Gastroesophageal sphincter (tissue), 4 donors: ENCODE measurements at places on chromosomes 11 and 22. TPM values are rescaled to one million over a fixed set of nuclear protein-coding genes. Genes with fewer than 3 reads are reported as not detected.

GRCh38 chr11:103499710-103500340 lies 390.6 kb downstream of the DYNC2H1 start:
- no peak for ATAC-seq

TCN1 gene
- total RNA-seq, result not detected

- ATAC-seq, result no peak
Observed at GRCh38 chr11:117932947-117933346, 3.7 kb upstream of the TMPRSS13 start.

- peak; percentile 62 for ATAC-seq
Observed at GRCh38 chr11:69295995-69296889, 2.3 kb downstream of the MYEOV start.

GRCh38 chr11:118091690-118092089 lies 4.9 kb upstream of the SMIM35 start:
- ATAC-seq, result no peak

- ATAC-seq, result no peak
Observed at GRCh38 chr11:15136166-15136565, 21.4 kb downstream of the INSC start.

- no peak for ATAC-seq
Observed at GRCh38 chr11:86176165-86176884, 68.2 kb upstream of the EED start.

- no peak for ATAC-seq
Observed at GRCh38 chr22:40588726-40589125, 47.8 kb downstream of the MRTFA start.

MAP6 gene
- 23.3 TPM for total RNA-seq

DNA sequence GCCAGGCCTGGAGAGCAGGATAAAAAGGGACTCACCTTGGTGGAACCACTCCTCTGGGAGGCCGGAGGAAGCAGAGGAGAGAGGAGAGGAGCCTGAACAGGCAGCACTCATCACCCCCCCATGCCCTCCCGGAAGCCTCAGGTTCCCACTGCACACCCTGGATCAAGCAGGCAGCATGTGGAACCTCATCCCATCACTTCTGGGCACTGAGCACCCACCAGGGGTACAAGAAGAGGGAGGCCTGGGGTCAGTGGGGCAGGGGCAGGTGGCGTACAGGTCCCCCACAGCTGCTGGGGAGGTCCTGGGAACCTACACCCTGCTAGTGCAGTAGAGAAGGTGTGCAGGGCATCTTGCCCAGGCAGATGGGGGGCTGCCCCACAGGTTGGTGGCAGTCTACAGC lies 35.1 kb upstream of the TXNRD2 start:
- no peak for ATAC-seq

DNA sequence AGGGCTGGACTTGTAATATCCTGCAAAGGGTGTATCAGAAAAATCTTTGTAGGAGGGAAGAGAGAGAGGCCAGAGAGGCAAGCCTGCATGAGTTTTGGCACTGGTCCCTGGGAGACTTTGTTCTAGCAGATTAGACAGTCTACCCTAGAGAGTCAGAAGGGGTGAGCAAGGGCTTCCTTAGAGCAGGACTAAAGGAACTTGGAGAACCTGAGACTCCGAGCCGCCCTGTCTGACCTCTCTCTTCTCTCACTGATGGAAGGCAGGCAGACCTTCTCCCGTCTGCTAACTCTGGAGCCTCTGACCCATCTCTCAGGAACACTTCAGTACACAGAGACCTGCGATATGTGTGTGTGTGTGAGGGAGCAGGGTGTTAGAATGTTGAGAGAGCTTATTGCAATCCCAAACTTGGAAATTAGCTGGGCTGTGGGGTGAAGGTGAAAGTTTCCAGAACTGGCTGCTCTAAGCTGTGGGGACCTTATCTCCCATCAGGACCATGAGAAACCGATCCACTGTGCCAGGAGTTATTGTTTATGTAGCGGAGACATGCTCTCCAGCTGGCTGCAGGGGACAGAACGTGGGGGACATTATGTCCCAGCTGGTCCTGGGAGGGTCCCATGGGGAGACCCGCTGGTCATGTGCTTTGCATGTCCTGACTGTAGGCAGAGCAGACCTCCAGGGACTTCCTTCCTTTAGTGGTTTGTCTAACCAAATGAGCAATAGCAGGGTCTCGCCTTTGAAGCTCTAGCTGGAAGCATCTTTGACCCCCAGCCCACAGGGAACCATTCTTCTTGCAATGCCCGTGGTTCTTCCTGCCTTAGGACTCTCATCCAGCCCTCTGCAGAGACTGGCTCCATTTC lies 51.1 kb downstream of the TIMP3 start:
- ATAC-seq, result peak; percentile 37

TRIM49 gene
- not detected for total RNA-seq

RAG2 gene
- not detected for total RNA-seq

DNA sequence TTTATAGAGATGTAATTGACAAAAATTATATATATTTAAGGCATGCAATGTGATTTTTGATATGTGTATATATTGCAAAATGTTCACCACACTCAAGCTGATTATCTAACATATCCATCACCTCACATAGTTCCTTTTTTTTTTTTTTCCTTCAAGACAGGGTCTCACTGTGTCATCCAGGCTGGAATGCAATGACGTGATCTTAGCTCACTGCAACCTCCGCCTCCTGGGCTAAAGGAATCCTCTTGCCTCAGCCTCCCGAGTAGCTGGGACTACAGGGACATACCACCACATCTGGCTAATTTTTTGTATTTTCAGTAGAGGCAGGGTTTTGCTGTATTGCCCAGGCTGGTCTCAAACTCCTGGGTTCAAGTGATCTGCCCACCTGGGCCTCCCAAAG lies 65.1 kb upstream of the SLC35C1 start:
- no peak for ATAC-seq

GRCh38 chr22:45977003-45977411 lies at the start of gene WNT7B:
WNT7B (minus strand) TSS chr22:45977162; CDS start chr22:45976754, 408 bp downstream.
- ATAC-seq, result no peak

CRYBB2 gene
- not detected for total RNA-seq

DNA sequence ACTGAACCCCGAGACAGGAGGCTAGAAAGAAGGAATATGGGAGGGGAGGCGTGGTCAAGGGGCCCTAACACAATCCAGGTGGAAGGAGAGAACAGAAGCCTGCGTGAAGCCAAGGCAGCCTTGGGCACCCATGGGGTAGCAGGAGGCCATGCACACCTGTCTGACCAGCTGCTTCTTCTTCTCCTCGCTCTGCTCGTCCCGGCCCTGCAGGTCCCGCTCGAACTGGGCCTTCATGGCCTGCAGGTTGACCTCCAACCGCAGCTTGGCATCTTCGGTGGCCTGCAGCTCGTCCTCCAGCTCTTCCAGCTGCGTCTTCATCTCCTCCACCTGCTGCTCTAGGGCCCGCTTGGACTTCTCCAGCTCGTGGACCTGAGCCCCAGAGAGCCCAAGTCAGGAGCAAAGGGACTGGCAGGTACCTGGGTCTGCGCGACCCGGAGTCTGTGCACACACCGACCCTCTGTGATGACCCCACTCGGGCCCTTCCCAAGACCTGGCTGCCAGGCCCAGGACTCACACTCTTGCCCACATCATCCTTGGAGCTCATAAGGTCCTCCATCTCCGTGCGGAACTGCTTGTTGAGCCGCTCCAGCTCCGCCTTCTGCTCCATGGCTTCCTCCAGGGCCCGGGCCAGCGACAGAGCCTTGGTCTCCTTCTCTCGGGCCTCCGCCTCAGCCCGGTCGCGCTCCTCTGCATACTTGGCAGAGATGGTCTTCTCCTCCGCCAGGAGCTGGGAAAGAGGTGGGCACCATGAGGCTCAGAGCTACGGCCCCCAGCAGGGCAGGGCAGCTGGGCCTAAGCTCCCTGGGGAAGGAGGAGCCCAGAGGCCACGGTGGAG lies 35.9 kb downstream of the APOL1 start:
- ATAC-seq, result no peak

DNA sequence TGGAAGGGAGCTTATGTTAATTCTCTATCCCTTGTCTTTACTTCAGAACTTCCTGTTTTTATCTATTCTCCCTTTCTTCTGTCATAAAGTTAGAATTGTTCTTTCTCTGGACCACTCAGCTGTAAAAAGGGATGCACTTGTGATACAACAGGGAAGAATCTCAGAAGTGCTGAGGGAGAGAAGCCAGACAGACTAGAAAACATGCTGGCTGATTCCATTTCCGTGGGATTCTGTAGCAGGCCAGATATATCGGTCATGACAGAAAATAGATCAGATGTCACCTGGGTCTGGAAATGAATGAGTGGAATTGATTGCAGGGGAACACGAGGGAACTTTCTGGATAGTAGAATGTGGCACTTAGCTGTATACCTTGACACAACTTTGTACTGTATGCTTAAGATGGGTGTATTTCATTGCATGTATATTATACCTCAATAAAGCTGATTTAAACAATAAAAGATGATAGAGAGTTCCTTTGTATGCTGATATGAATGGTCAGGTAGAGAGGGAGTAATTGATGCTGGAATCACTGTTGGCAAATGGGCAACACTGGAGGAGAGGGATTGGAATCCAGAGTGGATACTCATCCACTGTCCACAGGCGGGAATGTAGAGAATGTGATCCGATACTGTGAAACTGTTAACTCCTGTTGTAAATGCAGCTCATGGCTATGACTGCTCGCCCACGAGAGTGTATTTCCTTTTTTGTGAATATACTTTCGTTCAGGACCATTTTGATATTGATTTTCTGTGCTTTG lies 59.6 kb downstream of the ATXN10 start:
- no peak for ATAC-seq

DAGLA gene
- 3.9 TPM for total RNA-seq

DNA sequence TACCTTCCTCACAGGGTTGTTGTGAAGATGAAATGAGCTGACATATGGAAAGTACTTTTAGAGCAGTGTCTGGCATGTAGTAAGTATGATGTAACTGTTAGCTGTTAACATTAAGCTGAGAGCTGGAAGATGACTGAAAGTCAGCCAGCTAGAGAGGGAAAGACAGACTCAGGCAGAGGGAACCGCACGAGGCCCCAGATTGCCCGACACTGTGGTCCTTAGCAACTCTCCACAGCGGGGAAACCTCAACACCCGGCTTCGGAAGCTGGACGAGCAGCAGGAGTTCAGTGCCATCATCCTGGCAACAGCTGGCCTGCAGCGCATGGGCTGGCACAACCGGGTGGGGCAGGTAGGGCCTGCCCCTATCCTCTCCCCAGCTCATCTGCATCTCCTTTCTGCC lies 6.5 kb downstream of the HMBS start:
- ATAC-seq, result no peak

GRCh38 chr22:31983911-31984656 lies 39.7 kb downstream of the YWHAH start:
- ATAC-seq, result no peak

GRCh38 chr11:62044639-62045121 lies 77.2 kb upstream of the FTH1 start:
- ATAC-seq, result no peak

- ATAC-seq, result no peak
Observed at GRCh38 chr11:1447845-1448825, 38.4 kb downstream of the MOB2 start.

DNA sequence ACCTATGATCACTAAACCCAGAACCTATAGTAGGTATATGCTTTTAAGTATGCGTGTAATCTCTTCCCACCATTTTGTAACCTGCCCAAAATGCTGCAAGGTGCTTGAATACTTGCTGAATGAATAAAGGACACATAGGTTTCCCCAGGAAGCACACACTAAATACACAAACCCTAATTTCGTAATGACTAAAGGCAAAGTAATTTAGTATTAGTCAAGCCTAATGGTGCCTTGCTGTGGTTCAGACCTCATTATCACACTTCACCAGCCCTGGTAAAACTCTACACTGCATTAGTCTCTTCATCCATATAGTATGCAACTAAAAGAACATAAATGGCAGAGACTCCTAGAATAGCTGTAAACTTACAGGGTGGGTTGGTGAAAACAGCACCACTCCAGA lies 289.0 kb upstream of the PITPNB start:
- no peak for ATAC-seq

UBQLN3 gene
- not detected for total RNA-seq

CABP7 gene
- total RNA-seq, result not detected

LIF gene
- total RNA-seq, result not detected

DNA sequence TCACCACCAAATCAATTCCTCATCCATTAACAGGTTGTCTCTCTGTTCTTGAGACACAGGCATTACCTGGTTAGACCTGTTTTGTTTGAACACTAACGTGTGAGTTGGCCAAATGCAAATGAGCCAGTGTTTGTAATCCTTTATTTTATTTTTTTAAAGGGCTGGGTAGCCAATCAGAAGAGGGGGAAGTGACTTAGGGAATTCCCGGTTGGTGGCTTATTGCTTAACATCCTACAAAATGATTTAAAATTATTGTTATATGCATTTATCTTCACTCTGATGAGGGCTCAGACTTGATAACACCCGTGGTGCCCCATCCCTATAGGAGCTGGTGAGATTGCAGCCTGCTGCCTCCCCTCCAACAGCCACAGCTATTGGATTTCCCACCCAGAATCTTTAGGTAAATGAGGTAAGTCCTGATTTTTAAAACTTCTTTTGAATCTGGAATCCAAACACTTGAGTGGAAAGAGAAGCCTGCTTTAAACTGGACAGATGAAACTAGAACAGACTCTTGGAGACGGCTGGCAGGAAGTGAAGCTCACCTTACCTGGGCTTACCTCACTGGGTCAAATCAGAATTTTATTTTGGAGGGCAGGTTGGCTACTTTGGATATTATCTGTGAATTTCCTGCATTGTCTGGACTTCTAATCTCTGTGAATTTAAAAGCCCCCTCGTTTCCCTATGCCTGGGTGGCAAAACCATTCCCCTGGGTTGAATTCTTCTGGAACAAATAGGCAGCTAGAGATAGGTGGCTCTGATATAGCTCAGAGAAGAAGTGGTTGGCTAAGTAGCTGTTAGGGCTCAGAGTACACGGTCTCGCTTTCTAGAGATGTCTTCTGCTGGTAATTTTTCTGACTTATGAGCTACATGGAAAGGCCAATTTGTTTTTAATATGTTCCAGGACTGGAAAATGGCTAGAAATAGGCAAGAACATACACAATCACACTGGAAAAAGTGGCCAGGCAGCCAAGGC lies at the start of gene EHF:
TSS of gene EHF (plus strand) at position 274 of the 973 bp plus-strand sequence. CDS start 21,538 bp downstream, outside the sequence.
- ATAC-seq, result no peak

SCUBE2 gene
- 3.0 TPM for total RNA-seq

GRCh38 chr11:9601037-9601875 lies 27.8 kb downstream of the WEE1 start:
- ATAC-seq, result no peak

GRCh38 chr11:42482822-42483221 lies 829.0 kb upstream of the API5 start:
- no peak for ATAC-seq

DNA sequence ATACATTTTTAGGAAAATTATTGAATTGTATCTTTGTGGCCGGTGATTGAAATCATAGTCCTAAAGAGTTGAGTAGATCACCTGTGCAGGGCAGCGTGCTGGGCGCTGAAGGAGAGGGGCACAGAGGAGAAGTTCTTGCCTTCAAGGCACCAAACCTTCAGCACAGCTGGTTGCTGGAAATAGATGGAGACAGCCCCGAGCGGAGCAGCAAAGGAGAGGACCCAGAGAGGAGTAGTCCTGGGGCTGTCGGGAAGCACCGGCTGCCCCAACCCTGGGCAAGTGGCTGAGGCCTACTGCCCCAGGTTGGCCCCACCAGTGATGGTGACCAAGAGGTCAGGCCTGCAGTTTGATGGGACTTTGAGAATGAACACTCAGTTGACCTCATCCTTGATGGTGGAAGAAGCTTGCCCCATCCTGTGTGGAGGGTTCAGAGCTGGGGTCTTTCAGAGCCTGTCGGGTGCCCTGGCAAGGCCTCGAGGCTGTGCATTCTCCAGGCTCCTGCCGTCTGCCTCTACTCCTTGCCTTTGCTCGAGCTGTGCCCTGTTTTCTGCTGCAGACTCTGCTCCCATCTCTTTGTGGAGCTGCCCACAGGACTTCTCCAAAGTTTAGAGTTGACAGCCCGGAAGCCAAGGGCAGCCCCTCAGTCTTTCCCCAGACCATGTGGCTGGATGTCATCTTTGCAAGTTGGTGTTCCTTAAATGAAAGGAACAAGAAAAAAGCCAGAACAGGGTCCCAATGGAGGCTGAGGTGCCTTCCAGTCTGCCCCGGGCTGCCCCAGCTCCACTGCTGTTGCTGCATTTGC lies 285.1 kb downstream of the TBC1D22A start:
- ATAC-seq, result no peak
